A549 treated with CpdA at 1 μM for 4 hours (cell line): ENCODE measurements at places on chromosomes 5 and 9. TPM values are rescaled to one million over a fixed set of nuclear protein-coding genes. Genes with fewer than 3 reads are reported as not detected.

Gene PFN3
- total RNA-seq, result not detected in 5 replicates

Gene TAF11L5
- total RNA-seq, result not detected in 5 replicates

Gene OR1J4
- 0.13 to 0.24 TPM in 2 of 5 replicates, not detected in the others for total RNA-seq

Gene PCDHB2
- total RNA-seq, result 2.7 to 5.4 TPM (median 3.7 TPM) in 5 replicates

Gene ARRDC1
- total RNA-seq, result 23.2 to 28.8 TPM (median 26.7 TPM) in 5 replicates

Gene NR2F1-AS1
- total RNA-seq, result 2.8 to 4.8 TPM (median 3.8 TPM) in 5 replicates

Gene PCDHGA5
- total RNA-seq, result 0.11 to 0.17 TPM (median 0.15 TPM) in 5 replicates

Gene PRKACG
- not detected in 5 replicates for total RNA-seq

Gene C5orf63
- total RNA-seq, result 3.3 to 4.4 TPM (median 3.7 TPM) in 5 replicates

Gene ARHGEF39
- 12.3 to 19.6 TPM (median 18.5 TPM) in 5 replicates for total RNA-seq

Gene EIF4E1B
- not detected in 5 replicates for total RNA-seq

Gene FRMPD1
- 0.01 to 0.12 TPM (median 0.05 TPM) in 4 of 5 replicates, not detected in the other for total RNA-seq

Gene PCDHB5
- 1.2 to 1.9 TPM (median 1.5 TPM) in 5 replicates for total RNA-seq

Gene HACD4
- total RNA-seq, result 0.80 to 1.1 TPM (median 0.96 TPM) in 5 replicates

Gene STKLD1
- 0.23 to 1.4 TPM (median 0.81 TPM) in 5 replicates for total RNA-seq
